ENCODE measurements at places on chromosomes 6 and 20.

DNA sequence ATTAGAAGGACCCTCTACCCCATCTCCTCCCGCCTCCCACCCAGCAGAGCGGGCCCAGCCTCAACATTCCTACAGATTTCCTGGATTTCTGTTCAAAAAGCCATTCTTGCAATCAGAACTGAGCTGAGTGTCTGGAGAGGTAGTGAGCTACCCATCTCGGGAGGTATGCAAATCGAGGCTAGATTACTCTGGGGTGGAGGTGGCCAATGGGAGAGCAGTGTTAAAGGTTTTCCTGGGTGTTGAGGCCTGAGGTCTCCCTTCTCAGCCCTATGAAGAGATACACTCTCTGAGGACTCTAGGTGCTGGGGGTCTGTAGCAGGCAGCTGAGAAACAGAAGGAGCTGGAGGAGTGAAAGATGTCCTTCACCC is 57.0 kb downstream of the CD40 start:
- DNase-seq, result no peak

DNA sequence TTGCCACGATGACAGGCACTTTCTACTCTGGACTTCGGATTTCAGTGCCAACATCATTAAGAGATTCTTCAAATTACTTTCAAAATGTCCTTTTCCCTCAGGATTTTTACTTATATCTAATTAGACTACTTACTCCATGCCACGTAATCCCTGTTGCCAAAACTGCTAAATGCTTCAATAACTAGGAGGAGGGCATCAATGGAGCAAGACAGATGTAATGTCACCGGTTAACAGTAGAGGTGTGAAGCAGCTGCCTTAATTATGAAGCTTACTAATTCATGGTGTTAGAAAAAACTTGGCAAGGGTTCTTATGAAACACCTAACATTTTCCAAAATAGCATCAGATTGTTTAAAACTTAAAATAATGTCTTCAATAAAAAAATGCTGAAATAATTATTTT is 111.2 kb upstream of the SIM1 start:
- DNase-seq, result no peak

- DNase-seq, result peak; percentile 92
Observed at GRCh38 chr6:29759457-29759856, 36.2 kb downstream of the HLA-F start.

- DNase-seq, result peak; percentile 60
Observed at GRCh38 chr6:70371454-70372105, 41.7 kb upstream of the FAM135A start.

DNA sequence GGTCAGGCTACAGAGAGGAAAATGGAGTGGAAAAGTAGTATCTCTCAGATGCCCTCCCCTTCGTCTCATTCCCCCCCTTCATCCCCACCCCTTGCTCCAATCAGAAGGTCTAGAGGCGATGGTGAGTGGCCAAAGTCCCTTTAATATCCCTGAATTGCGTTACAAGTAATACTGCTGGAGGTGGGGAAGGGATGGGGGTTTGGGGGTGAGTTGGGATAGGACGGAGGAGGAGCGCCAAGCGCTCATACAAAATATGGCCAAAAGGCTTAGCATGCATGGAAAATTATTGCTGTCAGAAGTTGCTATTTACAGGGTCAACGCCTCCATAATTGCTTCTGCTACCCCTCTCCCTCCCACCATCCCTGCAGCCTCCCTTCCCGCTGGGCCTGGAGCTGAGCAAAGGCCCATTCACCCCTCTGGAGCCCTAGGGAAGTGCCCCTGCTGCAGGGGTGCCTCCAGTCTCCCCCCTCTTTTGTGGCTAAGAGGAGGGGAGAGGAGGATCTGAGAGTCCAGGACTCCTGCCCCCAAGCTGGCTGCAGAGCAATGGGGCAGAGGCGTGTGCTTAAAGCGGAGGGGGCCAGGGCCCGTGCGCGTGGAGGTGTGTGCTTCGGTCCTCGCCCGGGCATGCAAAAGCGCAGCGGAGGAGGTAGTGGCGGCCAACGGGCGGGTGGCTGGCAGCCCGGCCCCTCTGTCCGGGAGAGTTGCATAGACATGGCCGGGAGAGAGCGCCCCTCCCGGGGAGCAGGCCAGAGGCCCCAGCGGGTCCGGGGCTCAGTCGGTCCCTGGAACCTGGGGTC is 8.7 kb upstream of the SRXN1 start:
- DNase-seq, result peak; percentile 58

- DNase-seq, result no peak
Observed at GRCh38 chr20:45323731-45324130, 15.6 kb upstream of the MATN4 start.

DNA sequence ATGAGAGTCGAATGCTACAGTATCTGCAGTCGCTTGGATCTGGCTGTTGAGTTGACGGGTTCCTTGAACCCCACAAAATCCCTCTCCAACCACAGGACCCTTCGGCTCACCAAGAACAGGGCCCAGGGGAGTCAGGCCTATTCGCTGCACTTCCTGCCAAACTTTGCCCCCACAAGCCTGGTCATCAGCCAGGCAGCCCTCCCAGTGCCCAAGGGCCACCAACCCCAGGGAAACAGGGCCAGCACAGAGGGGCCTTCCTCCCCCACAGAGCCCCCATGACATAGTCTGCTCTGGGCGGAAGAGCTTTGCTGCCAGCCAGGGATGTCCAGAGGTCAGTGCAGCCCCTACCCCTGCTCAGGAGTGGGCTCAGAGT is 34.5 kb upstream of the MRGBP start:
- DNase-seq, result no peak

DNA sequence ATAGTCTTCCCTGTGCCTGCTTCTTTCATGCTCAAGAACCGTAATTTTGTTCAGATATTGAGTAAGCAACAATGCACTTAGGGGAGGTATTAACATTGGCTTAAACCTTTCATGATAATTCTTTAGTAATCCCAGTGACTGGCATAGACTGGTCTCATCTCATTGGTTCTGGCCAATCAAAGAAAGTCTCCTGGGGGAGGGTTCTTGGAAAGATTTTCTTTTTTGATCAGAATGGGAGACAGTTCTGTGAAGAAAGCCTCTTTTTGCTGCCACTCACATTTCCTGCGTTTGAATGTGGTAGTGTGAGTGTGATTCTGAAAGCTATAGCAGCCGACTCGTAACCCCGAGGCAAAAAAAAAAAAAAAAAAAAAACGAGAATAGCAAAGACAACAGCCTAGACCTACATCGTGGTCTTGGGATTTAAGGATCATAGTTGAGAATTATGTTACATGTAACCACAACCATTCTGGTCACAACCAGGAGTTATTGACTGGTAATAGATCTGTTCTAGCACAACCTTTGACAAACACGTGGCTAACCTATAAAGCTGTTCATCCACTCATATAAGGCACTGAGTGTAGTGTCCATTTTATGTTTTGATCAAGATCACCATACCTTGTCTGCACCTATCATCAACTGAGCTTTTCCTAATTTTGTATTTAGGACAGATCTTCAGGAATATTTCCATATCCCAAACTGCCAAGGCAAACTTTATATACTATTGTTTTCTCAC is 15.1 kb upstream of the TMEM217 start:
- DNase-seq, result no peak

DNA sequence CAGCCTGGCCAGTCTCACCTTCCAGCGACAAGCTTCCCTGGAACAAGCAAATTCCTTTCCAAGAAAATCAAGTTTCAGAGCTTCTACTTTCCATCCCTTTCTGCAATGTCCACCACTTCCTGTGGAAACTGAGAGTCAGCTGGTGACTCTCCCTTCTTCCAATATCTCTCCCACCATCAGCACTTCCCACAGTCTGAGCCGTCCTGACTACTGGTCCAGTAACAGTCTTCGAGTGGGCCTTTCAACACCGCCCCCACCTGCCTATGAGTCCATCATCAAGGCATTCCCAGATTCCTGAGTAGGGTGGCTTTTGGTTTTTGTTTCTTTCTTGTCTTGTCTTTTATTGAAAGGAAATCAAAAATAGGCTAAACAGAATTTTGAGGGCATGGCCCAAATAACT is 24.3 kb downstream of the MYCT1 start:
- DNase-seq, result no peak

- DNase-seq, result no peak
Observed at GRCh38 chr6:114288701-114289495, 53.9 kb downstream of the HS3ST5 start.
